GM23338 (cell line): ENCODE measurements at places on chromosomes 12 and 14.

DNA sequence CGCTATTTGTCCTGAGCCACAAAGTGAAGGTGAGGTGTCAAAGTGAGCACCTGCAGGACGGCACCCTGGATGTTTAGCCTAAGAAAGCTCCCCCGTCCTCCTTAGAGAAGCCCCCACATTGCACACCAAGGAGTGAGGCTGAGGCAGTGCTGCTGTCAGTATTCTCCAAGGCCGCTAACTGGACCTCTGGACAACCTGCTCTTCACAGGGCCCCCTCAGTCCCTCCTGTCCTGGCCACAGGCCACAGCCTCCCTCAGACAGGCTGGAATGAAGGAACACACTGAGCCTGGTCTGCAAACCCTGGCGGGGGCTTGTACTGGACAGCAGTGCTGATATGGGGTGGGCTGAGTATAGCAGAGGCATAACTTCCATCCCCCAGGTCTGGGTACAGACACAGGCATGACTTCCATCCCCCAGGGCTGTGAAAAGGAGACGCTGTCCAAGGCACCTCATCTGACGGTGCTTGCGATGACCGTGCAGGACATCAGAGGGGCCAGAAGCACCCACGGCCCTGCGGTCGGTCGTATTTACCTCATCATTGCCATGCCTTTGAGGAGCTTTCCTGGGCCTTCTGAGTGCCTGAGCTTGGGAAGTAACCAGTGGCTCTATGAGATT lies 82.4 kb upstream of the DIO3 start:
- DNase-seq = no peak

GRCh38 chr14:92917041-92917940 lies 5.7 kb upstream of the CHGA start:
- no peak for DNase-seq

- peak; percentile 16 for DNase-seq
These were observed 3.7 kb downstream of the CLEC4A start for GRCh38 chr12:8127138-8127537.

DNA sequence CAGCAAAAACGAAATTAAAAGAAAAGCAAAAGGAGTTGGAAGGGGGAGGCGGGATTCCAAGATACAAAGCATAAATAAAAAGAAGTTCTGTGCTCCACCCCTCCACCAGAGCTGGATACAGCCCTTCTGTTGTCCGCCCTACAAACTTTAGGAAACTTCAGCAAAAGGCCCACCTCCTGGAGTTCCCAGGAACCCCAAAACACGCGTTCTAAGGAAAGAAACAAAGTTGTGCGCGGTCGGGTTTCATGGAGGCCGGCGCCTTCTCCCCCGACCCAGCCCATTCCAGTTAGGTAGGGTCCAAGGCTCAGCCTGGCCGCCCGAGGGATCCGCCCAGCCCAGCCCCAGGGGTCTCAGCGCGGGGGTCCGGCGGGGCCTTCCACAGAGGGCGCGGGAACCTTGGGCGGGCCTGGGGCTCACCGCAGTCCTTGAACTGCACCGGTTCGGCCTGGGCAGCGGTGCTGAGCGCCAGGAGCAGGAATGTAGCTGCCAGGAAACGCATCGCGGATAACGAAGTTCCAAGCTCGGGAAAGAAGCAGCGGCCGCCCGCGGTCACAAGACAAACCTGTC lies at the start of gene NPC2:
Gene NPC2, minus strand, starts transcription at position 530 of the 567 bp plus-strand sequence. Its CDS starts 31 bp downstream, at position 499.
- no peak for DNase-seq

GRCh38 chr12:111598637-111599452 lies at the start of gene ATXN2:
ATXN2 (minus strand) TSS chr12:111599315; CDS start chr12:111599034, 281 bp downstream.
- DNase-seq = peak; percentile 77

DNA sequence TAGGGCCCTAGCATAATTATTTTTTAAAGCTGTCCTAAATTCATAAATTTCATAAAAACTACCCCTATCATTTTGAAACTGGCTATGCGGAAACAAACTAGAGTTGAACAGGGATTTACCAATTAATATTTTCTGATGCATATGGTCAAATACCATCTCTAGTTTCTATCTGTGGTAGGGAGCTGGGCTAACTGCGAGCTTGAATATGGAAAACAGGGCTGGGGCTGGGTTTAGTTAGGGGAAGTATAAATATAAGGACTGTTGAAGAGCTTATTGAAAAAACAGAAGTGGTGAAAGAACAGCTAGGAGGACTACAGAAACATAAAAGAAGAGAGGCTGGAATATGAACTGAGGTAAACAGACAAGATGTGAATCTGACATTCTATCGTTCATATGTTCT lies 91.8 kb downstream of the SLC38A1 start:
- DNase-seq = no peak

- no peak for DNase-seq
These were observed 31.6 kb upstream of the AMIGO2 start for GRCh38 chr12:47111392-47111778.

GRCh38 chr14:64639340-64639821 lies 64.8 kb upstream of the PLEKHG3 start:
- DNase-seq = peak; percentile 45

GRCh38 chr14:91893007-91893406 lies 25.7 kb upstream of the TC2N start:
- peak; percentile 83 for DNase-seq

- DNase-seq = peak; percentile 67
These were observed 100.1 kb downstream of the PAH start for GRCh38 chr12:102816816-102817434.

GRCh38 chr14:73833034-73833433 lies 18.6 kb upstream of the PTGR2 start:
- no peak for DNase-seq

DNA sequence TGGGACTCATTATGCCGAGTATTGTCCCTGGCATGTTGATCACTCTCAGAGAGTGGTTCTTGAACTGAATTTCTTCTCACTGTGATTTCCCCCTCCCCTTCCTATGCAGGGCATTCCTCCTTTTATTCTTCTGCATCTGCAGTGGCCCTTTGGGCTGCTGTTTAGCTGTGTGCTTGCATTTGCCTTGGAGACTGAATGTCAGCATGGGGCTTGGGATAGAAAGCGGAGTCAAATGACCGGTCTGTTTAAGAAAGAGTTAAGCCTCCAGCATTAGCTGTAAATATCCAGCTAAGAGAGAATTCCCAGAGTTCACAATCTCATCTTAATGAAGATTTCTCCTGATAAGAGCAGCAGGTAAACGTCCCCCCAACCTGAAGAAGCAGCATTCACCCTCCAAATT lies 65.6 kb upstream of the RMST start:
- peak; percentile 74 for DNase-seq

GRCh38 chr14:93857081-93857480 lies 68.8 kb upstream of the PRIMA1 start:
- DNase-seq = no peak

DNA sequence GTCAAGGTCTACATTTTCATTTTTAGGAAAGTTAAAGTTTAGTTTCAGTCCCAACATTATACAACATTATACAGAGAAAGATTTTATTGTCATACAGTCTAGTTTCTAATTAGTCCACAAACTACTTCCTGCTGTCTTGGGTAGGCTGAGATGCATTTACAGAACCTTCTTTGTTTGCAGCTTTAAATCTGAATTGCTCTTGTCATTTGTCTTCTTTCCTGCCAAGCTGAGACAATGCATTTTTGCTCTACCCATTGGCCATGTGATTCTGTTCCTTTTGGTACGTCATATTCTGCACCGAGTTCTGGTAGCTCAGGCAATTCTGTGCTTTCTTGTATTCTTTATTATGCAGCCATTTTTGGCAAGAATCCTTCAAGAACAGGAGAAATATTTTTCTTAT lies 228.5 kb downstream of the ATP23 start:
- no peak for DNase-seq

DNA sequence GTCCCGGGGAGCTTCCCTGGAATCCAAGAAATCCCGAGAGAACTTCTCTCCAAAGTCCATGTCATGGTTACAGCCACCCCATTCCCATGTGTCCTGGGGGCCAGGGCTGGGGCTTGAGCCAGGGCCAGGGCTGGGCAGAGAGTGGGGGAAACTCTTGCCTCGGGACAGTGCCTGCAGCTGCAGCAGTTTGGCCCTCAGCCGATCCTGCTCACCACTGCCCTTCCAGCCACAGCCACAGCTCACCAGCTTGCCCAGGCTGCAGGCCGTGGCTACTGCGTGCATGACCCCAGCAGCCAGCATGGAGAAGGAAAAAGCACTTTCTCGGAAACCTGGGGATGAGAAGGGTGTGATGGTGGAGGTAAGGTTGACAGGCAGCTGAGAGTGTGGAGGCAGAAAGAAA lies 3.5 kb downstream of the WNT10B start:
- DNase-seq = no peak
